ENCODE measurements at places on chromosomes 1 and 21.

DNA sequence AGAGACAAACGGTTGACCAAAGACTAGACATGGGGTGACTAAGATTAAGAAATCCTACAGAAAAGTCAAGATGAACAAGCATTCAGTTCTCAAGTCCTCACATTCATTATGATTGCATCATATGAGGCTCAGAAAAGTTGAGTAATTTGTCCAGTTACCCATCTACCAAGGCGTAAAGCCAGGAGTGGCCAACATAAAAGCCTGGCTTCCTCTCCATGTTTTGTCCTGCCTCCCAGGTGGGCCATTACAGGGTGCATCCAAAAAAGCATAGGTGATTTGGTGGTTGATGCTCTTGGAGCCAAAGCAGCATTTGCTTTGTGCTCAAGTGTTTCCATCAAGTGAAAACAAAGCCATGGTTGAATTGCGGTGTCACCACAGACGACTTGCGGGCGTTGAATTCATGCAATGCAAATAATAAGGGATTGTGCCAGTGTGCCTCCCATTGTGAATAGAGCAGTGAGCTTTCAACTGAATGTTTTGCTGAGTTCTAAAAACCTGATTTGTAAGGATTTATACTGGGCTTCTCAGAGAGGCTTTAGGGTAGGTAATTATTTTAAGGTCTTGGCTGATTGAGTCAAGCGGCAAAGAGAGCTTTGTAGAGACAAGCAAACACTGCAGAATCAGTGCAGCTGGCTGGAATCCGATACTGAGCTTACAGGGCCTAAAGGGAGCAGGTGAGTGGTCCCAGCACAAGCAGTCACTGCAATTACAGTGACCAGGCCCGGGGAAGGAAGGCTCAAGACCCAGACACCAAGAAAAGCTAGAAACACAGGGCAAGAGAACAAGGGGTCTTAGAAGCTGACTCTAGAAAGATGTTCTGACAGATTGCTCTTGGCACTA lies 54.1 kb downstream of the KCNJ15 start:
- no peak for DNase-seq

DNA sequence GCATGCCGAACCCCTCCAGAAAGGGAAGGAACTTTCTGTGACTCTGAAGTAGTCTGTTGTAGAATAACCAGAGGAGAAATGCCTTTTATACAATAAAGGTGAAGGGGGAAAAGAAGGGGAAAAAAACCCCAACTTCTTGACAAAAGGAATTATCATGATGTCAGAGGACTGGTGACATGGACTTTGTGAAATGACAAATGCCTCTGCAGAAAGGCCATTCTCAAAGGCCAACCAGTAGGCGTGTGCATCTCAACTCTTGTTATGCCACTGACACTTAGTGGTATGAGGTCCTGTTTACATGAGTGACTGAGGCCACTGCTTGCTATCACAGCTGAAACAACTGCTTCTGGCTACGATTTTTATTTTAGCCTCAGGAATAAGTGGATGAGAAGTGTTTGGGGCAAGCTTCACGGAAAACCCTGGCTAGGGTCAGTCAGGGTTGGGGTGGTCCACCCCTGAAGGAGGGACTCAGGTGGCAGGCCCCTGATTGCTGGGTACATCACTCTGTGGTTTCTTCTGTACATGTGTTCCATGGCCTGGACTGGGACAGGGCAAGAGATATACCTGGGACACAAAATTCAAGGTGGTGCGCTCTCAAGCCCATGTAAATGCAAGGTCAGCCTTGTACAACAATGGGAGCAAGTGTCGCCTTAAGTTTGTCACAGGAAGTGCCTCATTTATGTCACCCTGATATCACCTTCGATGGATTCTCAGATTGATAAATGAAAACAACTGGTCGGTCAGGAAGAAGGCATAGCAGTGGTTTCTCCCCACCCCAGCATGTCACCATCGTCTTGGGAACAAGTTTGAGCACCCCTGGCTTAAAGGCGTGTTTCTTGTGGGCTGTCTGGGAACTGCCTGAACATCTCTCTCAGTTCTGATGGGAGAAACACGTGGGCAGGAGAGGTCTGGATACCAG lies 12.4 kb downstream of the RUNX1 start:
- DNase-seq: no peak

- no peak for DNase-seq
Measured at GRCh38 chr1:154819628-154820590, 50.2 kb downstream of the KCNN3 start.

GRCh38 chr1:90046635-90047034 lies 51.7 kb downstream of the ZNF326 start:
- no peak for DNase-seq

DNA sequence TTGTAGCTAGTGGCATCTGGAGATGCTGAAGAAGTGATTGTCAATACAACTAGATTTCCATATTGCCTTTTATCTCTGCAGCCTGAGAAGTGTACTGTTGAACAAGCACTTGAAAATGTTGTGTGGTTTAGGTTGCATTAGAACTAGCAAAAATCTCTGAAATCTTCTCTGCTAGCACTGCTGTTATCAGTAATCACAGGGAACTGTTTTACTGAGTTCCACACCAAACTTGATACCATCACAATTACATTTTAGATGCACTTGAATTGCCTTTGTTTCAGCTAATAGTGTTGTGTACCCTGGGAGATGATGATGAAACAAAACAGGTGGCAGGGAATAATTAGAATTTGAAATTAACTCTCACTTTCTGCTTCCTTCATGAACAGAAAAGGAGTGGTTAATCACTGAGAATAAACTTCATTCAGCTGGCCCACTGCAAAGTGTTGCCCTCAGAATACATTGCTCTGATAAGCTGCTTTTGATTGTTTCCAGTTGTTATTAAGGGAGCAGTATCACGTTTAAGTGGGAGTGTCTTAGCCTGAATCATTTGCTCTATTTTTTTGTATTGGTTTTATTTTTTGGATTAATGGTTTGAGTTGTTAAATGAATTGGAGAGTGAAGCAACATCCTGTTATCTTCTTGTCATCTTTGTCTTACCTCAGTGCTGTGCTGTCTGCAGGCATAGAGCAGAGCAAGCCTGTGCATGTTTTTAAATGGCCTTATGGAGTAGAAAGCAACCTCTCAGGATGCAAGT lies 13.0 kb downstream of the FAM20B start:
- DNase-seq: no peak

GRCh38 chr1:114154146-114154962 lies 685 bp upstream of the SYT6 start:
- DNase-seq: peak; percentile 2

GRCh38 chr1:38451541-38451993 lies 405.0 kb upstream of the POU3F1 start:
- DNase-seq: no peak

- DNase-seq: no peak
Measured at GRCh38 chr1:37954316-37954971, 7.6 kb upstream of the INPP5B start.

GRCh38 chr1:44689447-44689765 lies 14.9 kb downstream of the ARMH1 start:
- DNase-seq: no peak

DNA sequence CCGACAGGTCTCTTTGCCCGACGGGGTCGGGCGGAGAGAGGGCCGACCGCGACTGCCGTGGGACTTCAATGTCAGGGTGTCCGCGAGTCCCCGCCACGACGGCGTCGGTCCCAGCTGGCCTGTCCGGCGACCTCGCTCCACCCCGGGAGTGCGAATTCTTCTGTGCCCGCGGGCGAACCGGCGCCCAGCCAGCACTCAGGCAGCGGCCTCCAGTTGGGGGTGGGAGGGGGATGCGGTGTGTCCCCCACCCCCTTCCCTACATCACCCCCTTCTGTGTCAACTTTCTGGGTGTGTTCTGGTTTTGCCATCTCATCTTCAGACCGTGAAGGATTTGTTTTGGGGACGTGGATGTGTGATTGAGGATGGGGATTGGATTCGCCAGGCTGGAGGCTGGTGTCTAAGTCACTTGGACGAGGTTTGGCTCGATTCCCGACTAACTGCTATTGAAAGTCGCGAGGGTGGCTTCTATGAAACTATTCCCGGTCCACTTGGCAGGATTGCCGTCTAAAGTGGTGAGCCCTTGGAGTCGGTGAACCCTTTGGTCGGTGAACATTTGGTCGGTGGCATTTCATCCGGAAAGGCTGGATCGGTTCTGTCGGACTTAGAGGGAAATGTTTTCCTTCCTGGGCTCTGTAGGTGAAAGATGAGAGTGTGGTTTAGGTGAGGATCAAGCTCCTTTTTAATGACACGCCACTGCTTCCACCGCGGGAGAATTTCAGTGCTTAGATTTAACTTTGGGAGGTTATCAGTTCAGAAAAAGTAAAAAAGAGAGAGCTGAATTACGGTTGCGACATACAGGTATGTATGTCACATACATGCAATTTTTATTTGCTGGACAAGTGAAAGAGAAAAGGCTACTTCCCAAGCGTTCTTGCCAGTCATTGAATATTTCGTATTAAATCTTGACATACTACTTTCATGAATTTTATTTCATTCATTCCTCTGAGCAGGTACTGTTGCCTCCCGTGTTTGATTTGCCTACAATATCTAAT lies 771 bp downstream of the ABCD3 start:
- DNase-seq: no peak

DNA sequence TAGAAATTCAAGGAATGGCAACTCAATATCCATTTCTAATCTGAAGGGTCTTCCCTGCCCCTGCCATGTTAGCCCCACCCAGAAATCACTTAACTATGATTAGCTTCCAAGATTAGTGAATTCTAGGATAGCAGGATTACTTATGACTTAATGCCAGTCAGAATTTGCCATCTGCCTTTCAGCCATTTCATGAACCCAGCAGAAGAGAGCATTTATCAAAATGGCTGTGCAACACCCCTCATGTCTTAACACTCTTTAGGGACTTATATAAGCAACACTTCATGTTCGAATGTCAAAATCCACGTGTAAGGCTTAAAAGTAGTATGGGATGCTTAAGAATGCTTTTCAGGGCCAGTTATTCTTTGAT lies 288.5 kb downstream of the NFIA start:
- no peak for DNase-seq

DNA sequence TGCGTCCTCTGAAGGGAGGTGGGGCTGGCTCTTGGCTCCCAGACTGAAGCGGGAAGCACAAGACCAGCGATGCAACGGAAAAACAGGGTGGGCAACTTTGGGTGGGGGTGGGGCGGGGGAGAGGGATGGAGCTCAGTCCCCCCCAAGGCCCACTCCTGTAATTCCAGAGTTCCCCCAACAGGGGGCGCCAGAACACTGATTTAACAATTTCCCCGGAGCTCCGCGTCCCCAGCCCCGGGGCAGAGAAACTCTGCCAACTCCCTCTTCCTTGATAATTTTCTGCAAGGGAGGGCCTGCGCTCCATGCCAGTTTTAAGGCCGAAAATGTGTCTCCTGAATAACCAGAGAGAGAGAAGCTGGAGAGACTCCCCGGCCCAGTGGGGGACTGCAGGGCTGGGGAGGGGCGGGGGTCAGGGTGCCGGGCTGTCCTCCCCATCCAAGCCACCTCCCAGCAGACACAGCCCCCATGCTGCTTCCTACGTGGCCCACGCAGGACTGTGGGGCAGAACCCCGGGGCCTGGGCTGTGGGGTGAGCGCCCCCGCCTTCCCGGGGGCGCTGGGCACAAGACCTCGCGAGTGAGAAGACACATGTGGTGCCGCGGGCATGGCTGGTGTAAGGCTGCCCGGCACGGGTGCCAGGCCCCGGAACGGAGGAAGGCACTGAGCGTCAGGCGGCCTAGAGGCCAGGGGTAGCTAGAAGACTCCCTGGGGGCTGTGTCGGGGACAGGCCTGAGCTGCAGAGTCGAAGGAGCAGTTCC lies 51.4 kb downstream of the KIF21B start:
- DNase-seq: peak; percentile 12

DNA sequence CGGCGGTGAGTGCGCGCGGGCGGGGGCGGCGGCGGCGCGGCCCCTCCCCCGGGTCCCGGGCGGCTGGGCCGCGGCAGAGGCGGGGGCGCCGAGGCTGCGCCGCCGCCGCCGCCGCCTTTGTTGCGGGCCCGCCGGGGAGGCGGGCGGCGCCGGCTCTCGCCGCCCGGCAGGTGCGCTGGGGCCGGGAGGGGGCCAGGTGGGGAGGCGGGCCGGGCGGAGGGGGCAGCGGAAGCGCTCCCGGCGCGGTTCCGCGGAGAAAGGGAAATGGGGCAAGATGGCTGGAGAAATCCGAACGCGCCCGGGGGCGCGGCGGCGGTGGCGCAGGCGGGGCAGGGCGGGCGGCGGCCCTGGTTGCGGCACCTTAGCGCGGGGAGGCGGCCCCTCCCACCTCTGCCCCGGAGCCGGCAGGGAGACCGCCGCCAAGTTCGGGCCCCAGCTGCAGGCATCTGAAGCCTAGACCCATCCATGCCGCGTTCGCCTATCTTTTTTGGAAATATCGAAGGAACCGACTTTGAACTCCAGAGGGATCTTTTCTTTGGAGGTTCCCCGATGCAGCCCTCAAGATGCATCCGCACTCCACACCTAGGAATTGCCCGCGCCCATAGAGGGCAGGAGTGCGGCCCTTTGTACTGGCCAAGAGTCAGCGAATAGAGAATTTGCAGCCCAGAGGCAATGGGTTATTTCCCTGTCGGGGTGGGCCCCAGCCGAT lies 479 bp downstream of the POGK start:
- no peak for DNase-seq

DNA sequence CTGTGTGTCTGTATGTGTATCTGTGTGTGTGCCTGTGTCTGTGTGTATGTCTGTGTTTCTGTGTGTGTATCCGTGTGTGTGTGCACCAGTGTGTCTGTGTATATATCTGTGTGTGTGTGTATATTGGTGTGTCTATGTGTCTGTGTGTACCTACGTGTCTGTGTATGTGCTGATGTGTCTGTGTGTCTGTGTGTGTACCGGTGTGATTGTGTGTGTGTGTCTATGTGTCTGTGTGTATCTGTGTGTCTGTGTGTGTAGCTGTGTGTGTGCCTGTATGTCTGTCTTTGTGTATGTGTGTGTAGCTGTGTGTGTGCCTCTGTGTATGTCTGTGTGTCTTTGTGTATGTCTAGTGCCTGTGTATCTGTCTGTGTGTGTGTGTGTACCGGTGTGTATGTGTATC lies 32.0 kb downstream of the CAMK2N1 start:
- no peak for DNase-seq

DNA sequence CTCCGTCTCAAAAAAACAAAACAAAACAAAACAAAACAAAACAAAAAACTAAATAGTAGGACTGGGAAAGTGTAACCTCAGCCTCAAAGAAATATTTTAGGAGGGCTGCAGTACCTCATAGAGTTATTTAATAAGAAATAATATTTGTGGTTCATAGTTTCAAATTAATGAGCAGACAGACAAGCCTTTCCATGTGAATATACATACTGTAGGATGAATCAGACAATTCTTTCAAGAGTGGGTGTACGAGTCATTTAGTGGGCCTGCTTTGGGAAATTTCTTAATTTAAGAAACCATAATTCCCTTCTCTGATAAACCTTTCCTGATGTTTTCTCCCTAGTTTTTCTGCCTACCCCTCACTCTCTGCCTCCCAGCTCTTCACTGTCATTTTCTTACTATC lies 52.5 kb downstream of the CDC14A start:
- DNase-seq: no peak

Measured in amniotic stem cell (primary cell).